ENCODE measurements at places on chromosomes 16 and 17.

GRCh38 chr16:83946781-83947566 lies 6.1 kb upstream of the OSGIN1 start:
- no peak for DNase-seq

GRCh38 chr17:64001763-64002529 lies 3.8 kb downstream of the PRR29 start:
- DNase-seq, result no peak

- no peak for DNase-seq
Observed at GRCh38 chr17:8822401-8823035, 23.4 kb upstream of the MFSD6L start.

GRCh38 chr16:84220851-84221250 lies 19.0 kb downstream of the KCNG4 start:
- no peak for DNase-seq

DNA sequence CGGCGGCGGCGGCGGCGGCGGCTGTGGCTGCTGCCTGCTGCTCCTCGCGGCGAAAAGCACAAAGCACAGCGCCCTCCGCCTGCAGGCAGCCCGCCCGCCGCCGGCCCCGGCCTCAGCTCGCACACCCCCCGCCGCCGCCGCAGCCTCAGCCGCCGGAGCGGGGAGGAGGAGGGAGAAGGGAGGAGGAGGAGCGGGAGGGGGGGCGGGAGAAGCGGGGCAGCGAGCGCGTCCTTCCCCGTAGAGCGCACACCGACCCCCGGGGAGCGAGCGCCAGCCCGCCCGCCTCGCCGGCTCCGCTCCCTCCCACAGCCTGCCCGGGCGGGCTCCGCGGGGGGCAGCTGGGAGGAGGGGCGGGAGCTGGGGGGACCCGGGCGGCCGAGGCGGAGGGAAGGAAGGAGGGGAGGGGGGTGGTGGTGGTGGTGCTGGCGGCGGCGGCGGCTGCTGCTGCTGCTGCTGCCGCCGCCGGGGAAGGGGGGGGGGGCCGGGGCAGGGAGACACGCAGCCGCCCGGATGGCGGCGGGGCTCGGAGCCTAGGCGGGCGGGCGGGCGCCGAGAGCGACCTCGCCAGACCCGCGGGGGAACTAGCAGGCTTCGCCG lies at the start of gene UBTF:
Gene UBTF, minus strand, starts transcription at position 60 of the 597 bp plus-strand sequence. CDS start 1,446 bp downstream, outside the sequence.
- no peak for DNase-seq

- DNase-seq, result peak; percentile 81
Observed at GRCh38 chr16:55494994-55495421, 13.9 kb upstream of the LPCAT2 start.

GRCh38 chr17:36913132-36913531 lies 24.1 kb upstream of the LHX1 start:
- DNase-seq, result no peak

DNA sequence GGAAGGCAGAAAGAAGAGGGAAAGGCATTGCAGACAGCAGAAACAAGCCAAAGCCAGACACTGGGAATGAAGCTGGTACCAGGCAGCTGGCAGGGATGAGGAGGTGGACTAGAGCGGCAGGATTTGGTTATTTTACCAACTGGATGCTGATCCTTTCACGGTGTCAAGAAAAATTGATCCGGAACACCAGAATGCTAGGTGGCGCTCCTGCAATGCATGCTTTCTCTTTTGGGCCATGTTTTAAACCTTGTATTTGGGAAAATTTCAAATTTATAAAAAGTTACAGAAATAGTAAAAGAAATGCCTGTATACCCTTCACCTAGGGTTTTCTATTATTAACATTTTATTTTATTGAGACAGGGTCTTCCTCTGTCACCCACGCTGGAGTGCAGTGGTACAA lies 224.7 kb downstream of the SOX9 start:
- no peak for DNase-seq
